Activated naive CD4-positive, alpha-beta T cell (primary cell): ENCODE measurements at places on chromosomes 6 and 20.

- no peak for DNase-seq
Measured at GRCh38 chr6:20117474-20117873, 94.8 kb downstream of the MBOAT1 start.

- peak; percentile 24 for DNase-seq
Measured at GRCh38 chr6:166775180-166775922, 148.3 kb upstream of the RPS6KA2 start.

GRCh38 chr20:34875642-34876405, 588 bp upstream of the ACSS2 start:
- no peak for DNase-seq

DNA sequence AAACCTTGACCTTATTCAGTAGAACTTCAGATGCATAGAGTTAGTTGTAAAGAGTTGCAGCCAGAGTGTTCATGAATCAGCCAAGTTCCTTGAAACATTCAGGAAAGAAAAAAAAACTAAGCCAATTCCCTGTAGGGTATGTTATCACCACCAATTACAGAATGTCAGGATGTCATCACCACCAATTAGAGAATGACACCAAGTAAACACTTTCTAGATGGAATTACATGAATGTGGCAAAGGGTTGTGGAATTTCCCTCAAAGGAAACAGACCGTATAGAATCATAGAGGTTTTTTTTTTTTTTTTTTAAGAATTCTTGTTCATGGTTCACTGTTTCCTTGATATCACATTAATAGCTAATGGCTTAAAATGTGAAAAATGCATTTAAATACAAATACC, 472.1 kb upstream of the RNF217 start:
- DNase-seq = no peak

- DNase-seq = no peak
Measured at GRCh38 chr20:32208499-32209154, 947 bp downstream of the POFUT1 start.

DNA sequence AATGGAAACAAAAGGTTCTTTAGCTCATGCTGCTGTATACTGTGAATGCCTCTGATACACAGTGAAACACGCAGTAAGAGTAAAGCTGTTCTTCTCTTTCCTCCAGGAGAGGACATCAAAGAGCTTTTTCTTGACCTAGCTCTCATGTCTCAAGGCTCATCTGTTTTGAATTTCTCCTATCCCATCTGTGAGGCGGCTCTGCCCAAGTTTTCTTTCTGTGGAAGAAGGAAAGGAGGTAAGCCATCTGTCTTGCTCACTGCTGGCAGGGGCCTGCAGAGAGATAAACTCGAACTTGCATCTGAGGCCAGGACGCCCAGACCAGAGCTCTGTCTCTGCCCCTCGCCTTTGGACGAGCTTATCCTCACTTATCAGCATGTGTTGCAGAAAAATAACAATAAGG, 37.7 kb downstream of the LY86 start:
- no peak for DNase-seq

DNA sequence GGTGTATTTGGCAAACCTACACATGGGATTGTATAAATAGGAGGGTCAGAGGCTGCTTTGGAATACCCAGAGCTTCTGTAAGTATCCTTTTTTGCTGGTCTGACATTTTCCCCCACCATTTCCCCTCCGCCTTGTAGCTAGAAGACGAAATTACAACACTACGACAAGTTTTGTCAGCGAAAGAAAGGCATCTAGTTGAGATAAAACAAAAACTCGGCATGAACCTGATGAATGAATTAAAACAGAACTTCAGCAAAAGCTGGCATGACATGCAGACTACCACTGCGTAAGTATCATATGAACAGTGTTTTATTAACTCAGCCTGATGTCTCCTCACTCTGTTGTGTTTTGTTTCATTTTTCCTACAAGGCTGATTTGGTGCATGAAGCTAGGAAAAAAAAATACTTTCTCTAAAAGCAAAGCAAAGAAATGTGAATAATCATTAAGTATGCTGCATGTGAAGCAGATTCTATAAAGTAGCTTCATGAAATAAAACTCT, 72.7 kb downstream of the HDDC2 start:
- no peak for DNase-seq

DNA sequence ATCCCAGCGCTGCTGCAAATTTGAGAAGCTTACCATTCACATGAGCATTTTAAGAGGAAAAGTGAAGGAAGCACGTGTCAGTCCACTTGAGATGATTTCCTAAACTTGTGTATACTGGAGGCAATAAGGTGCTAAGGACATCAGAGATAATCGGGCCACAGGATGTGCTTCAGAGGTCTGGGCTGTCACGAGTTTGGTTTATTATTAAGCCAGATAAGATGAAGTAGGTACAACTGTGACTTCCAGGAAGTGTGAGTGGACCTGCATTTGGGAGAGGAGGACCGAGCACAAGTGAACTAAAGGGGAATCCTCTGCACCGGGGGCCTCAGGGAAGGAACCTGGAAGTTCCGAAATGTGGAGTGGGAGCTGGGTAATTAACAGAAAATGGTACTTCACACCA, 1.4 kb downstream of the SAMD5 start:
- DNase-seq = no peak

DNA sequence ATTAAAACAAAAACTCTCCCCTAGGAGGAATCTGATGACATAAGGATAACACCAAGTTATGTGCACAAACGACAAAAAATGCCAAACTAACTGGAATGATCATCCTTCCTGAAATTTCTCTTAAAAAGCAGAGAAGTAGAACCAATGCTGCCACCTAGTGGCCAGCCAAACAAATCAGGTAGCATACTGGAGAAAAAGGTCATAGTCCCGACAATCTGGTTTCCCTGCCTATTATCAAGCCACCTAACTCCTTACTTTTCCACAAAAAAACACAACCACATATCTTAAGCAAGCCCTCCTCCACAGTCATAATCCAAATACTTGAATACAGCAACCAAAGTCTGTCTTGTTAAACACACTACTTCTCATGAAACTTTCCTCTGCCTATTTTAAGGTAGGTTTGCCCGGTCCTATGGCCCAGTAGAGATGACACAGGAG, 5.3 kb downstream of the OARD1 start:
- DNase-seq = peak; percentile 21

DNA sequence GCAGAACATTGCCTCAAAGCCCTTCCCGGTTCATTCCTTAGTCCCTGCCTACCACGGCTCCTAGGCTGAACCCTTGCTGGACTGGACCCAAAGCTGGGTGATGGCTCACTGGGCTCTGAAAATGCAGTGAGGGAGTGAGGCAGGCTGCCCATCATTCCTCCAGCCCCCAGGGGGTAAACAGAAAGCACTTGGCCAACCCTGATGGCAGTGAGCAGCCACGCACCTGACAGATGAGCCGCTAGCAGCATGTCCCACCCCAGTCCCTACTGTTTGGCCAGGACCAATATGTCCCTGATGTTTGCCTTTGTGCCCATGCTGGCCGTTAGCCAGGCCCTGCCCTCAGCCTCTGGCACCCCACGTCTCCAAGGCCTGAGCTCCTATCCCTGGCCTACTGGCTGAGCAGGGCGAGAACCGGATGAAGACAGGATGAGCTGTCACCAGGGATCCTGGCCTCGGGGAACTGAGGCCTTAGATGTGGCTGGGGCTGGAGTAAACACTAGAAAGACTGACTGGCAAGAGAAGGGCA, 19.4 kb upstream of the BAK1 start:
- no peak for DNase-seq

DNA sequence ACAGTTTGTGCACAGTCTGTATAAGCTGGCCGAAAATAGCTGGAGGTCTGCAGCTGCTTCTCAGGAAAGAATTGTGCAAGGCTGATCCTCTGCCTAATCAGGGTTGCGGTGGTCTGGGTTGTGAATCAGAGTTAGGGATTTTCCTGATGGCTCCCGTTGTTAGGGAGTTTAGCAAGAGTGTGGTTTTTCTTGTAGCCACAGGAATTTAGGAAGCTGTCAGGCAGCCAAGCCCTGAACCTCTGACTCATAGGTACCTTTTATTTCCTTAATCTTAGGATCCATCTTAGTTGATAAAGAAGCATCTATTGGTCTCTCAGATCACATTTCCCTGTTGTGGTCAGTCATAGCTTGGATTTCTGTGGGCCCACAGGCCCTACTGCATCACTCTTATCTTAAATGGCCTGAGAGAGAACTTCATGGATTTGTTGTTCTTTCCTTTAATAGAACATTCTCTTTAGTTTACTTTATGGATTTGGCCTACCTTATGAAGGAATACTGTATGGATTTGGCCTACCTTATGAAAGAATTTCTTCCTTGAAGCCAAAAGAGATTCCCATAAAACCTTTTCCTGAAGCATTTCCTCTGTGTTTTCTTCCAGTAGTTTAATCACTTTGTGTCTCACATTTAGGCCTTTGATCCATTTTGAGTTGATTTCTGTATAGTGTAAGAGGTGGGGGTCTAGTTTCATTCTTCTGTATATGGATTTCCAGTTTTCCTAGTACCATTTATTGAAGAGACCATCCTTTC, 10.3 kb downstream of the KIF25 start:
- DNase-seq = no peak

DNA sequence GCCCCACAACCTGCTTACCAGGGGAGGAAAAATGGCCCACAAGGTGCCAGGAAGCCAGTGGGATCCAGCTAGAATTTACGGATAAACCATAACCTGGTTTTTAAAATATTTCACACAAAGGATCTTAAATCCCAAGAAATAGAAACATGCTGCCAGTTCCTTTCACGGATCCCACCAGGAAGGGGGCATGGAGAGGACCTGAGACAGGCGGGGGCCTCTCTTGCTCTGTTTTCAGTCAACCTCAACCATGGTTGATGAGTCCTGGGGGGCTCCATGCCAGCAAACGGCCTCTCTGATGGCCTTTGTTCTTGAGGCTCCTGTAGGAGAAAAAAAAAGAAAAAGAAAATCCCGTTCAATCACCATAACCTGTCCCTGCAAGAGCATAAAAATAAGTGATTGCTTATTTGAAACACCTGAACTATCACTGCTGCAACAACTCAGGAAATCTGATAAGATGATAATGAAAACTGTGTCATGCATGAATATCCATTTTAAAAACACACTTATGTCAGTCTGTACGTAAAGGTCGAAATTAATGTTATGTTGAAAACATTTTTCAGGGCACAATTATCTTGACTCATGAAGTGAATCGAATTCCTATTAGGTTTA, 125.8 kb upstream of the CST7 start:
- no peak for DNase-seq

- DNase-seq = no peak
Measured at GRCh38 chr20:5843054-5843592, 92.9 kb downstream of the SHLD1 start.

GRCh38 chr6:131290955-131291354, 155.7 kb downstream of the AKAP7 start:
- DNase-seq = no peak

GRCh38 chr6:146258206-146258605, 229.3 kb downstream of the GRM1 start:
- no peak for DNase-seq

DNA sequence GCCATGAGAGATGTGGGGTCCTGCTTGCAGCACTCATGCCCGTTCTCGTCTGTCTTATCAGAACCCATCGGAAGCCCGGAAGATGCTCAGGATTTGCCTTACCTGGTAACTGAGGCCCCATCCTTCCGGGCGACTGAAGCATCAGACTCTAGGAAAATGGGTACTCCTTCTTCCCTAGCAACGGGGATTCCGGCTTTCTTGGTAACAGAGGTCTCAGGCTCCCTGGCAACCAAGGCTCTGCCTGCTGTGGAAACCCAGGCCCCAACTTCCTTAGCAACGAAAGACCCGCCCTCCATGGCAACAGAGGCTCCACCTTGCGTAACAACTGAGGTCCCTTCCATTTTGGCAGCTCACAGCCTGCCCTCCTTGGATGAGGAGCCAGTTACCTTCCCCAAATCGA, 8.3 kb downstream of the PI16 start:
- peak; percentile 25 for DNase-seq

DNA sequence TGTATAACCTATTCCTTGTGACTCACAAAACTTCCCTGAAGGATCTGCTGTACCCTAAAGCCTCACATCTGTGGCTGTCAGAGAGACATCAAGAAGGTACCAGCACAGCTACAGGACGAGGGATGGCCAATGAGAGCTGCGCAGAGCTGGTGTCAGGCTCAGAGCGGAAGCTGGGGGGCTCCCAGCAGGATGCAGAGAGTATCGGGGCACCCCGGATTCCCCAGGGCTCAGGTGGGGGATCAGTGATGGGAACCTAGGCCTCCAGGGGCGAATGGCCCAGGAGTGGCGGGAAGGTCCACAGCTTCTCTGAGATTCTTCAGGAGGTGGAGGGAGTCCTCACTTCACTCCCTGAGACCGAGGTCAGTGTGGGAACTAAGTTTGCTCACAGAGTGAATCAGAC, 30.9 kb upstream of the SMOC2 start:
- DNase-seq = no peak

DNA sequence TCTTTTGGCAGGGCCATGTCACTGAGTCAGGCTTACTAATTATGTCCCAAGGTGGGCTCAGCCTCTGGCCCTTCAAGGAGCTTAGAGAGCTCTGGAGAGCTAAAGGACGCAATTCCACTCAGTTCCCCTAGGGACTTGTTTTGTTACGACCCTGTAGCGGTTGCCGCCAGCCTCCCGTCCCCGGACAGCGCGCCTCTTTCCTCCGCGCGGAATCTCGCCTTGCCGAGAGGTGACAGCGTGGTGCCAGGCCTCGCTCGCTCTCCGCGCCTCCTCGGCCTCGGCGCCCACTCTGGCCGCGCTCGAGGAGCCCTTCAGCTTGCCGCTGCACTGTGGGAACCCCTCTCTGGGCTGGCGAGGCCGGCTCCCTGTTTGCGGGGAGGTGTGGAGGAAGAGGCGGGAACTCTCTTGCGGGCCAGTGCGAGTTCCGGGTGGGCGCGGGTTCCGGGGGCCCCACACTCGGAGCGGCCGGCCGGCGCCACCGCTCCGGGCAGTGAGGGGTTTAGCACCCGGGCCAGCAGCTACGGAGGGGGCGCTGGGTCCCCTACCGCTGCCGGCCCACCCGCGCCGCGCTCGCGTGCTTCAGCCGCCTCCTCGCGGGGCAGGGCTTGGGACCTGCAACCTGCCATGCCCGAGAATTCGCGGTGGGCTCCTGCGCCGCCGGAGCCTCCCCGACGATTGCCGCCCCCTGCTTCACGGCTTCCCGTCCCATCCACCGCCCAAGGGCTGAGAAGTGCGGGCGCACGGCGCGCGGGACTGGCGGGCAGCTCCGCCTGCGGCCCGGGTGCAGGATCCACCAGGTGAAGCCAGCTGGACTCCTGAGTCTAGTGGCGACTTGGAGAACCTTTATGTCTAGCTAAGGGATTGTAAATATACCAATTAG, 9.9 kb upstream of the ZNF311 start:
- DNase-seq = no peak

DNA sequence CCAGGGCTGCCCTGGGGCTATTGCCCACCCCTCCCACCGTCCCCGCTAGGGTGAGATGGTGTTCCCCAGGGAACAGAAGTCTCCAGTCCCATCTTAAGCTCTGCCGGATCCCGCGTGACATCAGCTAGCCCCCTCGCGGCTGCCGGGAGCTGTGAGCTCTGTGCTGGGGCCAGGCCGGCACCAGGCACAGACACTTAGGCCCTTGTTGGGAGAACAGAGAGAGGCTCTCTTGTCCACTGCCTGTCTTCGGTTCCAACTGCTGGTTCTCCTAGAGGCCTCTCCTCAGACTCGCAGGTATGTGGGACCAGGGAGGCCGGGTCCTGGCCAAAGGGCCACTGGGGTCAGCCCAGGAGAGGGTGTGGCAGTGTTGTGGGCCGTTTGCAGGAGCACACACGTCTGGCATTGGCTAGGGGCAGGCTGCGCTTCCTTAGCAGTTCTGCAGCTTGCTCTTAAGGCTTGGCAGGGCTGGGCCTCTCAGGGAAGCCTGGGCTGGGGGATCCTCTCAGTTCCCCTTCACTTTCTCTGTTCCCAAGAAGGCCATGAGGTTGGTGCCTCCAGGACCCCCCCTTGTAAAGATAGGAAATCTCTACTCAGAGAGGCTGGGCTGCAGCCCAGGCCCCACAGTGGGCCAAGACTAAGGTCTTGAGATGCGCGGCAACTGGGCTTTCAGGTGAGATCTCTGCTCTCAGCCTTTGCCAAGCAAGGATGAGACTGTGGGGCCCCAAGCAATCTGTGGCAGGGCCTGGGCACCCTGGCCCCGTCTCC, 6.3 kb downstream of the SGK2 start:
- DNase-seq = no peak
